Activated CD4-positive, alpha-beta memory T cell treated with anti-CD3 and anti-CD28 coated beads for 36 hours (primary cell): ENCODE measurements at places on chromosomes 6 and 20. TPM values are rescaled to one million over a fixed set of nuclear protein-coding genes. Genes with fewer than 3 reads are reported as not detected.

The BTN1A1 gene
- not detected for total RNA-seq

The PARD6B gene
- 6.3 TPM for total RNA-seq

The CALHM5 gene
- total RNA-seq, result not detected

The HAO1 gene
- not detected for total RNA-seq

The VSX1 gene
- not detected for total RNA-seq

The POU5F1 gene
- not detected for total RNA-seq

The TCF15 gene
- total RNA-seq, result not detected

The KHDC1 gene
- 4.6 TPM for total RNA-seq

The DIDO1 gene
- 48.4 TPM for total RNA-seq

The NKX2-2 gene
- total RNA-seq, result not detected

The EPB41L1 gene
- total RNA-seq, result 0.88 TPM

The FAM209B gene
- total RNA-seq, result 0.93 TPM

The RAB32 gene
- total RNA-seq, result 0.44 TPM

The HLA-DQA1 gene
- 1.4 TPM for total RNA-seq

The MAP1LC3A gene
- 5.6 TPM for total RNA-seq

The ADRM1 gene
- total RNA-seq, result 98.6 TPM

The TMC2 gene
- total RNA-seq, result not detected

The SLC22A7 gene
- total RNA-seq, result not detected

The SNX9 gene
- total RNA-seq, result 59.7 TPM

The HEY2 gene
- total RNA-seq, result not detected

The BPIFB2 gene
- not detected for total RNA-seq

The BHLHE23 gene
- total RNA-seq, result not detected

The MTHFD1L gene
- total RNA-seq, result 115 TPM

The CABLES2 gene
- 7.8 TPM for total RNA-seq

The CGAS gene
- total RNA-seq, result 38.4 TPM

The PTCRA gene
- not detected for total RNA-seq

The IPCEF1 gene
- total RNA-seq, result 14.2 TPM

The ENPP5 gene
- total RNA-seq, result 0.10 TPM

The TBXT gene
- not detected for total RNA-seq

The LST1 gene
- total RNA-seq, result 15.7 TPM

The MARCKS gene
- total RNA-seq, result 0.07 TPM

The RARS2 gene
- total RNA-seq, result 20.0 TPM

The SIRPB2 gene
- not detected for total RNA-seq

The PCK1 gene
- total RNA-seq, result not detected

The PRIM2 gene
- 47.2 TPM for total RNA-seq

The NHLRC1 gene
- 0.19 TPM for total RNA-seq

The RBPJL gene
- total RNA-seq, result not detected
